ENCODE measurements at places on chromosomes 2 and 18.

GRCh38 chr2:173058097-173058496 lies 17.5 kb upstream of the MAP3K20 start:
- no peak for DNase-seq

DNA sequence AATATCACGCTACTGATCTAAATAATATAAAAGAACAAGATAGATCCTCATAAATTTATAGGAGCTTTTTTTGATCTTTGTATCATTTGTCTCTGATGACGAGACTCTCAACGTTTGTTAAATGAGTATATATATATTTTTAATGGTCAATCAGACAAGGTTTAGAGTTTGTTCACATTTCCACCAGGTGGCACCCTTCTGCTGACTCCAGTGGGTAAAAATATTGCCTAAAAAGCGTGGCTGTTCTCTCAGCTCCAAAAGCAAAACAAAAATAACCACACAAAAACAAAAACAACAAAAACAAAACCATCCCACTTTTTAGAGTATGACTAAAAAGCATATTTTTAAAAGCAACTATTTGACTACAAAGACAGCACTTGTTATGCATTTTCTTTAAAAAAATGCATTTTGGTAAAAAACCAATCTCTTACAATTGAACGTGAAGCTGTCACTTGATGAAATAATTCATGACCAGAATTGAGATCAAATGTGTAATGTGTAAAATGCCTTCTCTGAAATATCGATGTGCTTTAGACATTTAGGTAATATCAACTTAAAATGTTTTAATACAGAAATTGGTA lies 723.2 kb downstream of the DPP10 start:
- DNase-seq, result peak; percentile 63

DNA sequence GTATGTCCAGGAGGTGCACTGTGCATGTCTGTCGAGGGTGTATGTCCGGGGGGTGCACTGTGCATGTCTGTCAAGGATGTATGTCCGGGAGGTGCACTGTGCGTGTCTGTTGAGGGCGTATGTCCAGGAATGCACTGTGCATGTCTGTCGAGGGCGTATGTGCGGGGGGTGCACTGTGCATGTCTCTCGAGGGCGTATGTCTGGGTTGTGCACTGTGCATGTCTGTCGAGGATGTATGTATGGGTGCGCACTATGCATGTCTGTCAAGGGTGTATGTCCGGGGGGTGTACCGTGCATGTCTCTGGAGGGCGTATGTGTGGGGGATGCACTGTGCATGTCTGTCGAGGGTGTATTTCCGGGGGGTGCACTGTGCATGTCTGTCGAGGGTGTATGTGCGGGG lies 249.3 kb upstream of the MYT1L start:
- no peak for DNase-seq

DNA sequence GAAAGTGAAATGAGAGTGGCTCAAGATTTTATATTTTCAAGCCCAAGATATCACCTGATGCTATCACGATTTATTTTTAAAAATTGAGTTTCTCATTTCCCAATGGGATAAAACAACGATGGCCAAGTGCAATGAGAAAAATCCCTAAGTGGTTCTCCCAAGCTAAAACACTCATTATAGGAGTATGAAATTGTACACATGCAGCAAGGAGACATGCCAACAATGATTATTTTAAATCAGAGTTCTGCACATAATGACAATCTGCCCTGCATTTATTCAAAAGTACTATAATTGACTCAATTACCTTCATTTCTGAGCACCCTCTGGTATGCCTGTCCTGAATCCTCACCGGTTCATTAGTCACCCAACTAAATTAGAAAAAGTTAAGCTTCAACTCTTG lies 12.7 kb downstream of the CYTIP start:
- no peak for DNase-seq

GRCh38 chr18:46319783-46320182 lies 215.6 kb downstream of the HAUS1 start:
- no peak for DNase-seq

All from hematopoietic multipotent progenitor cell treated with erythropoietin and hydrocortisone succinate and interleukin-3 and kit ligand, for 6 days (in vitro differentiated cells).